ENCODE measurements at places on chromosomes 7 and 10.
A peak's percentile ranks its signal among the peaks of the same experiment; 100 is the strongest.

DNA sequence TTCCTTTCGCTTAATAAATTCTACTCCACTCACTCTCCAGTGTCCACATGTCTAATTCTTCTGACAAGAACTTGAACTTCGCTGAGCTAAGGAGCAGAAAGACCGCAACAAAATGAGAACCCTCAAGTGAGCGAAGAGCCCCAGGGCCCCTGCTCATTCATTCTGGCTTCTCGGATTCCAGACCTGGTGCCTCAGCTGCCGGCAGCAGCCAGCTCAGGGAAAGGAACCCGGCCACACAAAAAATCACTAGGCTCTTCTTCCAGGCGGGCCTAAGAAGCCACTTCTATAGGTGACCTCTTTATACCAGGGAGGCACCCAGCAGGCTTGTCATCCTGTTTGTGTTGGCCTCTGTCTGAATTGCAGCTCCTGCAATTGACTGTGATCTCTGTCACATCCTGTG, 33.3 kb downstream of the OTUD1 start:
- DNase-seq = no peak

- DNase-seq = no peak
Measured at GRCh38 chr7:8442051-8442813, 8.8 kb downstream of the NXPH1 start.

DNA sequence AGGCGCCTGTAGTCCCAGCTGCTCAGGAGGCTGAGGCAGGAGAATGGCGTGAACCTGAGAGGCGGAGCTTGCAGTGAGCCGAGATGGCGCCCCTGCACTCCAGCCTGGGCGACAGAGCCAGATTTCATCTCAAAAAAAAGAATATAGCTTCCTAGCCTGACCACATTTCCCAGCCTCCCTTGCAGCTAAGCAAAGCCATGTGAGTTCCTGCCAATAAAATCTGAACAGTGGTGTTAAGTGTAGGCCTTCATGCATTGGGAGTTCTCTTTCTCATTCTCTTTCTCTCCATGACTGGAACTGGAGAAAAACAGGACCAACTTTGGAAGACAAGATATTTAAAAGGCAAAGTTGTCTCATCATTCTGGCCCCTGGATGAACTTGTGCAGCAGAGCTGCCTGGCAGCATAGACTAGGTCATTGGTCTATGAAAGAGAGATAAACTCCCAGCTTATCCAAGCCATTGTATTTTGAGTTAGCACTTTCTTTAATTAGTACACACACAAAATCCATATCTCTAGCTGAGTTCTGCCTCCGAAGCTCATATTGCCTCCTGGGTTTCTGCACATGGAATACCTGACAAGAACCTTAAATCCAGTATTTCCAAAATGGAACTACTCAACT, 60.8 kb downstream of the TSPAN12 start:
- DNase-seq = no peak

DNA sequence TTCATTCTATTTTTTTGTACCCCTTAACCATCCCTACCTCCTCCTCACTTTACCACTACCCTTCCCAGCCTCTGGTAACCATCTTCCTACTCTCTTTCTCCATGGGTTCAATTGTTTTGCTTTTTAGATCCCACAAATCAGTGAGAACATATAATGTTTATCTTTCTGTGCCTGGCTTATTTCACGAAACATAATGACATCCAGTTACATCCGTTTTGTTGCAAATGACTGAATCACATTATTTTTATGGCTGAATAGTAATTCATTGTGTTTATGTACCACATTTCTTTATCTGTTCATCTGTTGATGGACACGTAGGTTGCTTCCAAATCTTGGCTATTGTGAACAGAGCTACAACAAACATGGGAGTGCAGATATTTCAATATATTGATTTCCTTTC, 24.1 kb downstream of the ATRNL1 start:
- peak; percentile 2 for DNase-seq
